ENCODE measurements at places on chromosomes 5 and 9. TPM values are rescaled to one million over a fixed set of nuclear protein-coding genes. Genes with fewer than 3 reads are reported as not detected.

SNX2 gene
- total RNA-seq, result 62.7 TPM

ACOT12 gene
- not detected for total RNA-seq

OR1J2 gene
- not detected for total RNA-seq

- peak; percentile 97 for DNase-seq
Observed at GRCh38 chr9:115944166-115944948, 209.2 kb upstream of the PAPPA start.

DNA sequence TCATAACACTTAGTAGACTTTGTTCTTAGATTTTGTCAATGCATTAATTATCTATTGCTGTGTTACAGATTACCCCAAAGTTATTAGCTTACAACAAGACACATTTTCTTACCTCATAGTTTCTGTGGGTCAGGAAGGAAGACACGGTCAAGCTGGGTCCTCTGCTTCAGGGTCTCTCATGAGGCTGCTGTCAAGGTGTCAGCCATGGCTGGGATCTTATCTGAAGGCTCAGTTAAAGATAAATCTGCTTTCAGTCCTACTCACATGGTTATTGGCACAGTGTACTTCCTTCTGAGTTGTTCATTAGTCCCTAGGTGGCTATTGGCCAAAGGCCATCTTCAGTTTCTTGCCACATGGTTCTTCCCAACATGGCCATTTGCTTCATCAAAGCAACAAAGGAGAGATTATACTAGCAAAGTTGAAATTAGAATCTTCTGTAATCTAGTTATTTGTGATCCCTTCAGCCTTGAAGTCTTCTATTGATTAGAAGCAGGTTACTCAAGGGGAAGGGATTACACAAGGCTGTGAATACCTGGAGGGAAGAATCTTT, 25.2 kb downstream of the TDRD7 start:
- no peak for DNase-seq

GRCh38 chr5:66739021-66739420, 142.8 kb downstream of the MAST4 start:
- DNase-seq, result no peak

Measured in bronchial epithelial cell (primary cell).